Fibroblast of skin of back (primary cell): ENCODE measurements at places on chromosomes 13 and 19.
A peak's percentile ranks its signal among the peaks of the same experiment; 100 is the strongest.

DNA sequence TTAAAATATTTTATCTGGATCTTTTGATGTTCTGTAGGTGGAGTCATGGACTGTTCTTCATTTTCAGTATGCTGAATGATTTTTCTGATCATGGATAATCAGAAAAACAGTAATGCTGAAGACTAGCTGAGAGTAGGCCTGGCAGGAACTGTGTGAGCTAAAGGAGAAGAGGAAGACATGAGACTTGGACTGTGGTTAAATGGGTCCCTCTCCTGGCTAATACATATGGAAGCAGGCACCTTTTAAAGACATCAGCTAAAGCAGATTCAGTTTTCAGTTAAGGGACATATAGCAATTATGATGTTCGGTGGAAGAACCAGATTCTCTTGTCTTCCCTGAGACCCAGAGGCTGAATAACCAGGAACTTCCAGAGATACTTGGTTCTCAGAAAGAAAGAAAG lies 169.4 kb downstream of the OLFM4 start:
- DNase-seq = peak; percentile 1

DNA sequence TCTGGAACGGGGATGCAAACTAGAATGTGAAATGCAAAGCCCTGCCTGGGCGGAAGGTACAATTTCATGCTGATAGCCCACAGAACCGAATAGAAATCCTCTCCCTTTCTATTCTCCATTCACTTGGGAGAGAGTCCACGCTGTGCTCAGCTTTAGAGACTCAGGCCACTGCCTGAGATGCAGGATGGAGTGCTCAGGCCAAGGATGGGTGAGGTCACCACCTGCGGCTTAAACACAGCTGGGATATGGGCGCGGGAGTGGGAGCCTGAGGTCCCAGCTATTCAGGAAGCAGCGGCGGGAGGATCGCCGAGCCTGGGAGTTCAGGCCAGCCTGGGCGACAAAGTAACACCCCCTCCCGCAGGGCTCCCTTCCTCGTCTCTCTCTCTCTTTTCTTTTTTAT lies 446 bp upstream of the ZNF83 start:
- DNase-seq = no peak

DNA sequence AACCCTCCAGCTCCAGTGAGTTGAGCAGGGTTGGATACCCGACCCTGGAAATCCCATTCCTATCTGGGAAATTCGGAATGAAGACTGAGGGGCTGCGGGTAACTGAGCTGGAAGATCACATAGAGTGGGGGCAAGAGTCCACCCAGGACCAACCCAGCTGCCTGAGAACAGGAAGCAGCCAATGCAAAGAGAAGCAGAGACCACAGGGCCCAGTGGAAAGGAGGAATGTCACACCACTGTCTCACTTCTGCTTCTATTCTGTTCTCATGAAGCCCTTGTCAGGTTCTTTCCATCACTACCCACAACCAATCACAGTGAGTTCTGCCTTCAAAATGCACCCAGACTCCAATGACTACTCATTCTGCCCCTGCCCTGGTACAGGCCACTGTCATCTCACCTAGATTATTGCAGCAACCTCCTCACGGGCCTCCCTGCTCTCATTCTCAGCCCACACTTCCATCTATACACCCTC lies 15.3 kb downstream of the DYRK1B start:
- DNase-seq = no peak

- DNase-seq = no peak
These were observed 272.0 kb downstream of the LMO7 start for GRCh38 chr13:75908141-75908540.

DNA sequence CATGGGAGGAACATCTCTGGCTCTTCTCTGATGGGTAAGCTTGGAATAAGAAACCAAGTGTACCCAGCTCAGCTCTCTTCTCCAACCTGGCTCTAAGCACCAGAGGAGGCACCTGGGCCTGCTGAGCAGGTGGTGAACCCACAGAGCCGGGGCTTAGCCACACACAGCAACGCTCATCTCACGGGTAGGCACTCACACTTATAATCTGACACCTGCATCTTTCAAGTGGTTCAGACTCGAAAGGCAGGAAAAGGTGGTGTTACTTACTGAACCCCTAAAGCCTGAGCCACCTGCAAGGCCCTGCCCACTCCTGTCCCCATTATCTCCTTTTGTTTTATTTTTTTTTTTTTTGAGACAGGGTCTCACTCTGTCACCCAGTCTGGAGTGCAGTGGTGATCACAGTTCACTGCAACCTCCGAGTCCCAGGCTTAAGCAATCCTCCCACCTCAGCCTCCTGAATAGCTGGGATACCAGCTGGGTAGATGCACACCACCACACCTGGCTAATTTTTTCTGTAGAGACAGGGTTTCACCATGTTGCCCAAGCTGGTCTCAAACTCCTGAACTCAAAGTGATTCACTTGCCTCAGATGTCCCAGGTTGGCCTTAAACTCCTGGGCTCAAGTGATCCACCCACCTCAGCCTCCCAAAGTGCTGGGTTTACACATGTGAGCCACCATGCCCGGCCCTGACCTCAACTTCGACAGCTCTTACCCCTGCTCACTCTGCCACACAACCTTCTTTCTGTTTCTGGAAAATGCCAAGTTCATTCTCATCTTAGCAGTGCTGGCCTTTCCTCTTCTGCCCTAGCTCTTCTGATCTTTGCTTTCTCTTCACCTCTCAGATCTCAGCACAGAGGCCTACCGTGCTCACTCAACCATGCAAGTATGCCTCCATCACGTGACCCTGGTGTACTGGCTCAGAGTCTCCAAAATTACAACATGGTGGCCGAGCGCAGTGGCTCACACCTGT lies 9.7 kb downstream of the FBXL12 start:
- no peak for DNase-seq

DNA sequence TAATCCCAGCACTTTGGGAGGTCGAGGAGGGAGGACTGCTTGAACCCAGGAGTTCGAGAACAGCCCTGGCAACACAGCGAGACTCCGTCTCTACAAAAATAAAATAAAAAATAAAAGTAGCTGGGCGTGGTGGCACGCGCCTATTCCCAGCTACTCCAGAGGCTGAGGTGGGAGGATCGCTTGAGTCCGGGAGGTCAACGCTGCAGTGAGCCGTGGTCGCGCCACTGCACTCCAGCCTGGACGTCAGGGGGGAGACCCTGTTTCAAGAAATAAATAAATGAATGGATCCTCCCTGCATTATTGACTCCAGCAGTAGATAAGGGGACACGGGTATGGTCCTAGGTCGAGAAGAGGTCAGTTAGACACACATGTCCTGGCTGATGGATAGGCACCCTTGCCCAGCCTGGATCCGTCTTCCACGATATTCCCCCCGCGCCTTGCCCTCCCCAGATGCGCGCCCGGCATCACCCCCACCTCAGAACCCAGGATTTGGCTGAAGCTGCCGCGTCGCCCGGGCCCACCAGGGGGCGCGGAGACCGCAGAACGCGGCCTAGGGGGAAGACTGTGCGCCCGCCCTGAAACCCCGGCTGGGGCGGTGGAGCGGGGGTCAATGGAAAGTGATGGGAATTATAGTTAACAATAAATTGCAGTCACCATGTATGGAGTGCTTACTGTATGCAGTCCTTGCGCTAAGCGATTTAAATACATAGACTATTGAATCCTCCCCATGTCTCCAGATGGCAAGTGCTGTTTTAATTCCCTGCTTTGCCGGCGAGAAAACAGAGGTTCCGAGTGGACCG lies 2.1 kb upstream of the HOOK2 start:
- peak; percentile 81 for DNase-seq

DNA sequence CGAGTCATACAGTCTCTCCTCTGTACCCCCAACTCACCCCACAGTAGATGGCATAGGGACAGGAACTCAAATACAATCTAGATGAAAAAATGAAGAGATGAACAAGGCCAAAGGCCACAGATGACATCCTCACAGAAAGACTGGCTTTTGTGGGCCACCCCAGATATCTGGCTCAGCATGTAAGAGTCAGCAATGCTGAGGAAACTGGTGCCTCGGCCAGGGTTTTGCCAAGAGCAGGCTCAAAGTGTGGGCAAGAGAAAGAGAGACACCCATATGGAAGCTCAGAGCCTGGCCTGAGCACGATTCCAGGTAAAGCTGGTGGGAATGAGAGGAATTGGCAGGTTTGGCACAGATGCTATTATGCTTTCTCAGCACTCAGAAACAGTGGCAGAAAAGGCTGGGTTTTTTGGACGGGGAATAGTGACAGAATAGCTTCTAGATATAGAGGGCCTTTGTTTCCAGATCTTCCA lies 460.6 kb downstream of the FOXO1 start:
- no peak for DNase-seq

DNA sequence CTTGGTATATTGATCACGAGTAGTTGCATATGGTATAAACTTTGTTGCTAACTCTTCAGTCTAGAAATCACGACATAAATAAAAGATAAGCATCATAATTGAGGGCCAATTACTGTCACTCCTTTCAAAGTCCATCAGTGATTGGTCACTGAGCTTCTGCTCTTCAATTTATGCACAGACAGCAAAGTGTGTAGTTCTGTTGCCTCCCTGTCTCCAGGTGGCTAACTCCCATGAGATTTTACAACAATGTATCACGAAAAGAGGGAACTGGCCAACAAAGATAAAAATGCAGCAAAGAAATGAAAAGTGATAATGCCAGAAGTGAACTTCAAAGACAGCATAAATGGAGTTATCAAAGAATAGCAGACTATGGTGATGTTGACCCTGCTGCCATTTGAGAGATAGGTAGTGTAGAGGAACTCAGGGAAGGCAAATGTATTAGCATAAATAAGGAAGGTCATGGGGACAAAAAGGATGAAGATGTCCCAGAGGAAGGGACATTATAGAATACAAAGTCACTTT lies 12.7 kb upstream of the TNFSF14 start:
- no peak for DNase-seq

DNA sequence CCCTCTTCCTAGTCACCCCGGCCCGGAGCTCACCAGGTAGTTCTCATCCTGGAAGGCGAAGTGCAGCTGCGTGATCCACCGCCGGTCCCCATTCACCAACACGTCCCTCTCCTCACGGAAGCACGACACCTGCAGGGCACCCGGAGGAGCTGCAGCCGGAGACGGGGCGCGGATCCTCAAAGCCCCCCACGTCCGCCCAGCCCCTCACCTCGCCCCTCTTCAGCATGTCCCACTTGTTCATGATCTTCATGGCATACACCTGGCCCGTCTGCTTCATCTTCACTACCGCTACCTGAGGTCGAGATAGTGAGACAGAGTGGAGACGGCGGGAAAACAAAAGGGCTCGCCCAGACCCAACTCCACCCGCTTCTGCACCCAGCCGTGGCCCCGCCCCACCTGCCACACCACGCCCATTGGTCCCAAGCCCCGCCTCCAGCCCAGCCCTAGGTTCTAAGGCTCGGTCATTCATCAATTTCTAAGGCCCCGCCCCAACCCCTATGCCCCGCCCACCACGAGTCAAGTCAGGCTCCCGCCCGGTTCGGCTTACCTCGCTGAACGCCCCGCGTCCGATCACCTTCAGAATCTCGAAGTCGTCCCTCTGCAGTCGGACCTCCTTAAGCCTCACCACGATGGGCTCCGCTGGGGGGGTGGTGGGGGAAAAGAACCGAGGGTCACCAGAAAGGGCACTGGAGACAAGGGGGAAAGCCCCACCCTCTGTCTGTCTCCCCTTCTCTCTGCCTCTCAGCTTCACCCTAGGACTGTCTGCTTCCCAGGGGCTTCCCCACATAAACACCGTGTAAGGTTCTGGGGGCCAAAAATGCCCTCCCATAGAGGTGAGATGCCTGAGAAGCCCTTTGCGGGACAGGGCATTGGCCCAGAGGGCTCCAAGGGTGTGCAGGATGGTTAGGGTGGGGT lies 2.8 kb downstream of the DMPK start:
- DNase-seq = peak; percentile 42

- DNase-seq = no peak
These were observed 17.1 kb downstream of the HNRNPM start for GRCh38 chr19:8461891-8462290.

DNA sequence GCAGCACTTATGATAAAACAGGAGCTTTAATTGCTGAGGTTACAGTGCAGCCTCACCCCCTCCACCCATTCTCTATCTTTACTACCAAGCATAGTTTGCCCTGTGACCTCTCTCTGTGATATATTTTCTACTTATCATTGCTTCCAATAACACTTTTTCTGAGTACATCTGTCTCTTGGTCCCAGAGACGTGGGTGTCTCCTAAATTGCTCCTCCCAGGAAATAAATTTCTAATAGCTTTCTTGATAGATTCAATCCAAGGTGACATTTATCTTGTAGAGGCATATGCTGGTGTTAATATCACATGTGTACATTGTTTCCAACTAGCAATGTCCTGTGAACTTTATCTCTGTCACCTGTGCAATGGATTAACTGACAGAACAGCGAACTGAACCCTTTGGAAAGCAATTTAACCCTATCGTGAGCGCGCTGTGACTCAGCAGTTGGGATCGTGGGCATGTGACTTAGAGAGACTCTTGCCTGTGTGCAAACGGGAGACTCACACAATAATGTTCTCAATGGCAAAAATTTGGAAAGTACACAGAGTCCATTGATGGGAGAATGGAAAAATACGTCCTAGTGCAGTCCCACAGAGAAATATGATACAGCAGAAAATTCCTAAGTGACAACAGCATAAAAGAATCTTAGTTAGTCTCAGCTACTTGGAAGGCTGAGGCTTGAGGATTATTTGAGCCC lies 7.0 kb upstream of the MAP2K2 start:
- DNase-seq = peak; percentile 89

DNA sequence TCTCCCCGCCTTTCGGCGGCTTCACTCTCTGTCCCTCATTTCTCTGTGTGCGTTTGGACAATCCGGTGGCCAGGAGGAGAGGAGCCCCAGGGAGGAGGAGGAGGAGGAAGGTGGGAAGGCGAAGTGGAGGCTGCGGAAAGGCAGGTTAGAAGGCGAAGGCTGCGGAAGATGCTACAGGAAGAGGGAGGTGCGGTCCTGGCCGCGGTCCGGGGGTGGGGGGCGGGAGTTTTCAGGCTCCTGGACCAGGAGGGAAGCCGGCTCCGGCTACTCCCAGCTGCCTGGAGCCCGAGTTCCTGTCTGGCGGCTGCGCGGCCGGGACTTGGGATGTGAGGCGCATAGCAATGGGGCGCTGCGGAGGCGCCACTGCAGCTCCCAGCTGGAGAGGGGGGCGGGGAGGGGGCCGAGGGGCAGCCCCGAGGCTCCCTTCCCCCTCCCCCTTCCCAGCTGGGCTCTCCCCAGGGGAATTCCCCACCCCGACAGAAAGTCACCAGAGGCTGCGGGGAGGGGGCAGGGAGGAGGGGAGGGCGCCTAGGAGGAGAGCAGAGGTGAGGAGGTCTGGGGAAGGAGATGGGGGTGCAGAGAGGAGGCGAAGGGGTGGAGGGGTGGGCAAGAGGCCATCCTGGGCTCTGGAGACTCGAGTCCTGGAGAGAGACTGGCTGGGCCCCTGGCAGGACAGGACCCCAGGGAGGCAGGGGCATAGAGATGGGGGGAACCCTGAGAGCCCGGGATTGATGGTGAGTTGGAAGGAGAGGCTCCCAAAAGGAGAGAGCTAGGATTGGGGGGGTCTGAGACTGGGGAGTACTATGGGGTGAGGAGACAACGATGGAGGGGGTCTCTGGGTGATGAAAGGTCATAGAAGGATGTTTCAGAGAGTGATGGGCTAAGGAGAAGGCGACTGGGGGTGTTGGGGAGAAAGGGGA lies 2.0 kb downstream of the LRRC4B start:
- DNase-seq = no peak

DNA sequence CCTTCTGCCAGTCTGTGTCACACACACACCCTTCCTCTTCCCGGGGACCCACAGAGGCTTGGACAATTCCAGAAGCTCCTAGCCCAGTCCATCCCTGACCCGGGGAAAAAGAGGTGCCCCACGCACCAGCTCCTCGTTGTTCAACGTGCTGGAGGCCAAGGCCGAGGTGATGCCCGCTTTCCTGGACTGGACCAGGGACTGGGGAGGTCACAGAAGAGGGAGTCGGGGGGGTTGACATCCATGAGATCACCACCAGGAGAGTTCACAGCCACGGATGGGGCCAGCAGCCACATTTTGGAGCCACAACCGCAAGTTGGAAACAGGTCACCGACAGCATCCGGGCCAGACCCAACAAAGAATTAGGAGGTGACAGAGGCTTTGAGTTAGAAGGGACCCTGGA lies 39.4 kb downstream of the UNC13A start:
- DNase-seq = no peak
